DMS79 treated with DMSO at 0.1 percent for 48 hours (cell line): ENCODE measurements at places on chromosomes 2 and 18.

DNA sequence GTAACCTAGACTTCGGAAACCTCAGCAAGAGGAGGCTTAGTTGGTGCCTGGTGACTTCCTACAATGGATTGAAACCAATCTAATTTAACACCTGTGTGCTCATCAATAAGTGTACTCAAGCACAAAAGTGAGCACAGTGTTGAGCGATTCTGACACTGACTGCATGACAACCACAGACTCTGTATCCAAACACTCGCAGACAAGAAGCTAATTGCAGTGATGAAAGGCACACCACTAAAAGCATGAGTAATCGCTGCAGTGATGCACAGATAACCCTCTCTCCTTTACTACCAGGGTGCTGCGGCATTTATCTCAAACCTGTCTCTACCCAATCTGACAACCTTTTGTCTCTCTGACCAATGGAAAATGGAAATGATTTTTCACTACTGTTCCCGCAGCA, 168.1 kb downstream of the AFF3 start:
- no peak for DNase-seq

GRCh38 chr2:27942612-27943547, 52.4 kb downstream of the BABAM2 start:
- DNase-seq: no peak

- DNase-seq: no peak
Observed at GRCh38 chr2:3650140-3650920, 7.7 kb upstream of the ALLC start.

DNA sequence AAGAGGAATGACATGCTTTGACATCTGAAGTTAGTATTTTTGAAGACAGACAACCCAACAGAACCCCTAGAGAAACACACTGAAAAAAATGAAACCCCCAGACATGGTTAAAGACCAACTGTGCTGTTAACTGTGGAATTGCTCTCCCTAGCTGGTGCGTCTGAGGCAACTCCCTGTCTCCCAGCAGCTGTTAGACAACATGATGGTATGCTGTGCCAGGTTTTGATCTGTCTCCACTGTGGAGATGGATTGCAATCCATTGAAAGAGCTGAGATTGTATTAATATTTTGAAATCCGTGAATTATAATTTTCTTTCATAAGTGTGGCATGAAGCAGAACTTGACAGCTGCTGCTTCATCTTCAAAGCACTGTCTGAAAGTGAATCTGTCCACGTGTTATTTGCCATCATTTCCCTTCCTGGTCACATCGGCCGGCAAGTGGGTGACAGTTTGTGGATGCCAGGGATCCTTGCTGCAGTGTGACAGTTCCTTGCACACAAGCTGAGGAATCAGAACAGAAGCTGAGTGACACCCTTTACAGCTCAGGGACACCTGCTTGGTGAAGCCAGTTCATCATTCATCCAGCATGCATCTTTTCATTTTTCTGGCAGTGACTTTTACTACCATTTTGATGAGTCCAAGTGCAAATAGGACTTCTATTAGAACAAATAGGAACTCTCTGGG, 58.2 kb upstream of the ACSL3 start:
- no peak for DNase-seq

GRCh38 chr2:27831279-27832050, 58.7 kb downstream of the RBKS start:
- DNase-seq: peak; percentile 4

DNA sequence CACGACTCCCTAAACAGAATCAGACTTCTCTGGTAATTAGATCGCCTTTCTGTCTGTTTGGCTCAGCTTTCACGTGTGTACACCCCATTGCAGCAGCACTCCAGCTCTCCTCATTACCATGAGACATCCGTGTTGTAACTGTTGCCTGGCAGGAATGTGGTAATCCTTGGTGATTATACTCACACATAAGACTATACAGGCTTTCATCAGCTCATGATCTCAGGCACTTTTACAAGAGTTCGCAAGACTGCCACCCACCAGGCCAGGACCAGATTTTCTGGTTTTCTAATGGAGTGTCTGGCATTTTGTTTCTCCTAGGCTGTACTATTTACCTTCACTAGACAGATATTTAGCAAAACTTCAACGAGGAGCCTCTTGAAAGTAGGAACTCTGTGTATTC, 50.2 kb downstream of the ACVR1 start:
- peak; percentile 96 for DNase-seq

- DNase-seq: no peak
Observed at GRCh38 chr2:119301413-119301812, 65.2 kb downstream of the C2orf76 start.

GRCh38 chr18:44458777-44459176, 221.9 kb upstream of the SETBP1 start:
- DNase-seq: no peak

DNA sequence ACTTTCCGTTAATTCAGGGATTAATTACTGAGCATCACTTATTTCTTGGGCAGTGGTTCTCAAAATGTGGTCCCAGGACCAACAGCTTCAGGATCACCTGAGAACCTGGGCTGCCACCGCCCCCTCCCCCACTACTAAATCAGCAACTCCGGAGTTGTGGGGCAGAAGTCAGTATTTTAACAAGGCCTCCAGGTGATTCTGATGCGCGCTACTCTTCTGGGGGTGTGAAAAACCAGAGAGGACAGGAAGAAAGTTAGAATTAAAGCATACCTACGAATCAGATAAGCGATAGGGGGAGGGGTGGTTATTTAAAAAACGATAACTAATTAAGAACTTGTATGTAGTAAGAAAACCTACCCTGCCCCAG, 319 bp downstream of the ZSCAN30 start:
- peak; percentile 54 for DNase-seq

DNA sequence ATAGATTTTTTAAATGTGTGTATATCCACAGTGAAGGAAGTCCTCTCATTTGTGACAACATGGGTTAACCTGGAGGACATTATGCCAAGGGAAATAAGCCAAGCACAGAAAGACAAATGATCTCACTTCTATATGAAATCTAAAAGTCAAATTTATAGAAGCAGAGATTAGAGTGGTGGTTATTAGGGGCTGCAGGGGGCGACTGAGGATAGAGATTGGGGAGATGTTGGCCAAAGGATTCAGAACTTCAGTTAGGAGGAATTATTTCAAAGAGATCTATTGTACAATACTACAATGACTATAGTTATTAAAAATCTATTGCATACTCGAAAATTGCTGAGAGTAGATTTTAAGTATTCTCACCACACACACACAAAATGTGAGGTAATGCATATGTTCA, 252.4 kb upstream of the SLC39A10 start:
- DNase-seq: no peak

GRCh38 chr2:133586978-133587377, 18.7 kb upstream of the NCKAP5 start:
- no peak for DNase-seq

- no peak for DNase-seq
Observed at GRCh38 chr2:19767899-19768298, 133.9 kb downstream of the TTC32 start.

DNA sequence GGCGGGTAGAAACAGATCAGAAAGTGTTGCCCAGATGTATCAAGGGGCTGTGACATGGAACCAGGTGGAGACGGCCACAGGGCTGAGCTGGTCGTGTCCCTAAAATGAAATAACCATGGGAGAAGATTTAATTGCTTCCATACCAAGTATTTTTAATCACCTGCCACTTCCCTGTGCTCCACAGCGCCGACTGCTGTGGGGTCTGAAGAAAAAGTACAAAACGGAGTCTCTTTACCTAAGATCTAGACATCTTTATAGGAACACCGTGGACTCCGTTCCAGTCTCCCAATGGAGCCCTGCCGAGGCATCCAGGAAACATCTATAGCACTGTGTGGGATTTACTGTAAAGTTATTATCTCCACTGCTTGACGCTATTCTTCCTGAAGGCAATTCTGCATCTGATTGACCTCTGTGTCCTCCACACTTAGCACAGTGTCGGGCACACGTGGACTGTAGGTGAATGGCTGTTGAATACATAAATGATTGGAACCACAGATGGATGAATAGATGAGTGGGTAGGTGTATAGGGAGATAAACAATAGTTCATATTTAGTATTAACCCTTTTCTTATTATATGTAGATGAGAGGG, 21.6 kb upstream of the GYPC start:
- DNase-seq: no peak

- DNase-seq: no peak
Observed at GRCh38 chr18:58110398-58110797, 66.4 kb downstream of the NEDD4L start.

GRCh38 chr2:27356056-27356381, 545 bp downstream of the GTF3C2 start:
- DNase-seq: peak; percentile 64

- DNase-seq: peak; percentile 19
Observed at GRCh38 chr18:77899972-77900754, 650.5 kb downstream of the GALR1 start.

GRCh38 chr2:234258562-234259141, 208.2 kb downstream of the SPP2 start:
- DNase-seq: no peak

- DNase-seq: no peak
Observed at GRCh38 chr2:231200805-231201474, 2.5 kb downstream of the ARMC9 start.

DNA sequence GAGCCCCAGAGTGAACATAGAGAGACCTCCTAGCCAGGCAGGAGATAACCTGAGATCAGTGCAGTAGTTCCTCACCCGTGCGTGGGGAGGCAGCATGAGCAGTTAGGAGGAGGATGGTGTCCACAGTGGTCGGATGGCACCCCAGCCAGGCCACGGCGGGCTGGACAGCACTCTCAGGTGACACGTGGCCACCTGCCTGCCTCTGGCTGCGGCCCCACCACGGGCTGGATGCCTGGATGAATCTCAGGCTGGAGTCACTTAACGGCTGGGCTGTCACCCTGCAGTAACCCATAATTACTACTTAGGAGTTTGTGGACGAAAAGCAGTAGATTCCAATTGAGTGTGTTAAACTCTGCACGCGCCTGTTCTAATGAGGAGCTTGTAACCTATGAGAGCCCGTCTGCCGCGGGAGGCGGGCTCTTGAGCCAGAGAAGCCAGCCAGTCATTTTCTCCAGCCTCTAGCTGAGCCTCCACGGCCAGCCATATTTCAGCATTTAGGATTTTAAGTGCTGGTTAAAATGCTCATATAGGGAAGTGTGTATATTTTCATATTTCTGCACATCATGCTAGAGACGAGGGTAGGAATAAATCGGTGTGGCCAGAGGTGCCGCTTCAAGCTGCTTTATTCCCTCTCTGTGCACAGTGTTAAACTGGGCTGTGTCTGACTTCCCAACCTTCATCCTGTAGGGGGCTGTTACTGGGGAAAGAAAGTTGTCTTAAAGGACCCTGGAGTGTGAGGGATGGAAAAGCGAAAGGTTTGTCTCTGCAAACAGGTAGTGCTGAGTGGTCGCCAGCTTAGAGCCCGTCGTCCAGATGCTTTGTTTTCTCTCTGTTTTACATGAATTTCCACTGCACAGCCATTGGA, 144.0 kb downstream of the GLI2 start:
- peak; percentile 89 for DNase-seq

DNA sequence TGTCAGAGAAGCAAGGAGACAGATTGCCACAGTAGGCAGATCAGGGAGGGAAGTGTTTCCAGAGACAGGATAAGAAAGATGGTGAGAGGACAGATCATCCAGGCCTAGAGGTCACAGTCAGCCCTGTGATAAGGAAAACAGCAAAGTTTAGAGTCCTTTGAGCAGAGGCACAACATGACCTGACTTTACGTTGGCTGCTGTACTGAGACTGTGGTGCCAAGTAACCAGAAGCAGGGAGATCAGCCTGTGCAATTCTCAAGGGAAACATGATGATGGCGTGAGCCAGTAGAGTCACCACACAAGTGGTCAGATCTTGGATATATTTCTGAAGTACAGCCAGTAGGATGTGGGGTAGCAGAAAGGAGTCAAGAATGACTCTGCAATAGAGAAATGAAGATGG, 43.7 kb downstream of the SMC6 start:
- no peak for DNase-seq

GRCh38 chr18:74402806-74403433, 54.2 kb downstream of the DIPK1C start:
- DNase-seq: no peak

GRCh38 chr2:168662651-168663208, 139.7 kb upstream of the NOSTRIN start:
- no peak for DNase-seq

DNA sequence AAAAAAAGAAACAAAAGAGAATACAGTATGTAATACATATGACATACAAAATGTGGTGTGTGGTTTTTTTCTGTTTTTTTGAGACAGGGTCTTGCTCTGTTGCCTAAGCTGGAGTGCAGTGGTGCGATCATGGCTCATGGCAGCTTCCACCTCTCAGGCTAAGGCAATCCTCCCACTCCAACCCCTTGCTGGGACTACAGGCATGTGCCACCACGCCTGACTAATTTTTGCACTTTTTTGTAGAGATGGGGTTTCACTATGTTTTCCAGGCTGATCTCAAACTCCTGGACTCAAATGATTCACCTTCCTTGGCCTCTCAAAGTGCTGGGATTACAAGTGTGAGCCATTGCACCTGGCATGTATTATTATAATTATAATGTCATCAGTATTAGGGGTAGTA, 38.9 kb downstream of the DHX57 start:
- no peak for DNase-seq

GRCh38 chr18:27136208-27136535, 48.9 kb downstream of the CHST9 start:
- no peak for DNase-seq

DNA sequence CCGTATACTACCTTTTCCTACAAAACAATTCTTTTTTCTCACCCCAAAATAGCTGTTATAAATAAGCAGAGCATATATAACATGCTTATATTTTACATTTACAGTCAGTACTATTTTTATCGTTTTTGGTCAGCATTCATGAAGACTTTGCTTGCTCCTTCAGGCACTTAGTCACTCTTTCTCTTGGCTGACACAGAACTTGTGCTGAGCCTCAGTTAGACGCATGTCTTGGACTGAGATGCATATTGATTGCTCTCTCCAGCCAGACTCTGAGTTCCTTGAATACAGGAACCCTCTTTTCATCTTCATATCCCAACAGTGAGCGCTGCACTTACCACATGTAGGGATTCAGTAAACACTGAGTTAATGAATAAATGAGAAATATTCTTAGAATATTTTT, 158.3 kb downstream of the RTN4 start:
- DNase-seq: no peak

GRCh38 chr2:160506371-160507045, 12.9 kb upstream of the RBMS1 start:
- no peak for DNase-seq

GRCh38 chr18:38045845-38046244, 480.2 kb upstream of the CELF4 start:
- no peak for DNase-seq

- peak; percentile 42 for DNase-seq
Observed at GRCh38 chr2:206218796-206219499, 55.5 kb upstream of the ZDBF2 start.
